Lung microvascular endothelial cell (primary cell): ENCODE measurements at places on chromosomes 7 and 10. TPM values are rescaled to one million over a fixed set of nuclear protein-coding genes. Genes with fewer than 3 reads are reported as not detected.

- DNase-seq = peak; percentile 45
Observed at GRCh38 chr7:129225206-129225930, 538 bp downstream of the AHCYL2 start.

DNA sequence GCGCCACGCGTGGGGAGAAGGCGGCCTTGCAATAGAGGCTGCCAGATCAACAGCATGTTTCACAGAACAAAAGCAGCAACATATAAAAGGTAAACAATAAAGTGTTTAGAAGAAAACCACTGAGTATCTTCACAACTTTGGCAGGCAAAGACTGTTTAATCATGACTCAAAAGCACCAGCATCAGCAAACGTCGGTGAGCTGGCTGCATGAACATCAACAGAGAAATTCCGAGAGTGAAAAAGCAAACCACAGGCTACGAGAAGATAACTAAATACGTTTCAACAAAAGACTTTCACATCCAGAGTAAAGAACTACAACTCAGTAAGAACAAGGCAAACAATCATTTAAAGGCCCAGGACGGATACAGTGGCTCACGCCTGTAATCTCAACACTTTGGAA lies 172.0 kb downstream of the MAD1L1 start:
- no peak for DNase-seq

GRCh38 chr7:26369593-26369992 lies 77.9 kb downstream of the SNX10 start:
- DNase-seq = peak; percentile 64

- DNase-seq = no peak
Observed at GRCh38 chr7:105426606-105427146, 38.0 kb upstream of the SRPK2 start.

GRCh38 chr7:99331002-99331401 lies 5.3 kb downstream of the ARPC1A start:
- DNase-seq = no peak

GRCh38 chr7:137591421-137591837 lies 247.9 kb upstream of the PTN start:
- peak; percentile 71 for DNase-seq

GRCh38 chr7:33757050-33757449 lies 148.3 kb upstream of the BMPER start:
- DNase-seq = peak; percentile 25

AGR2 gene
- total RNA-seq = not detected in 2 replicates

CLCN1 gene
- total RNA-seq = not detected in 2 replicates

DGKI gene
- 1.1 and 2.6 TPM in 2 replicates for total RNA-seq

FFAR4 gene
- not detected in 2 replicates for total RNA-seq
